Astrocyte of the hippocampus (primary cell): ENCODE measurements at places on chromosomes 5 and 9.
A peak's percentile ranks its signal among the peaks of the same experiment; 100 is the strongest.

- peak; percentile 55 for DNase-seq
These were observed 66.7 kb downstream of the PCDH1 start for GRCh38 chr5:141811287-141812155.

DNA sequence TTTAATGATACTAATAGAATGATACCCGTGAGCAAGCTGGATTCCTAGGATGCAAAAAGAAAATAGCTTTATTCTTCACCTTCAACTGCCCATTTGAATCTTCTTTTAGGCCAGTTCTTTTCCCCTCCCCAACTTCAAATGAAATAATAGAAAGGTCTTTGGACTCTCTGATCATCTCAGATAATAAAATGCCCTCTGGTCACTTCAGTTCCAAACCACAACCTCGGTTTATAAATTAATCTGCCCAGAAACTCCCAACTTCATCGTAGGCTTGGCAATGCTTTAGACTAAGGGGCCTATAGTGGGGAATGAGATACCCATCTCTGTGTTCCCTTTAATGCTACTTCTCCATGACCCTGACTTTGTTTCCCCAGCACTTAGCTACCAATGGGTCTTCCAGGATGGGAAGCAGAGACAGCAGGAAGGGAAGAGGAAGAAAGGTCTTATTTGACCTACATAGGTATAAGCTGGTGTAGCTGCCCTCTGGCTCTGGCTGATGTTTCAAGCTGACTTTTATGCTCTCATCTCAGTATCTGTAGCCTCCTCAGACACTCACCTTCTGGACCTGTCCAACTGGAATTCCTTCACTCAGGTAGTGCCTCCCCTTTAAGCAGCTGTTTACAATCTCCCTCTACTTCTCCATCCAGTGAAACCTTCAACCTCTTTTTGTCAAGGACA, 47.2 kb upstream of the RAD23B start:
- no peak for DNase-seq

DNA sequence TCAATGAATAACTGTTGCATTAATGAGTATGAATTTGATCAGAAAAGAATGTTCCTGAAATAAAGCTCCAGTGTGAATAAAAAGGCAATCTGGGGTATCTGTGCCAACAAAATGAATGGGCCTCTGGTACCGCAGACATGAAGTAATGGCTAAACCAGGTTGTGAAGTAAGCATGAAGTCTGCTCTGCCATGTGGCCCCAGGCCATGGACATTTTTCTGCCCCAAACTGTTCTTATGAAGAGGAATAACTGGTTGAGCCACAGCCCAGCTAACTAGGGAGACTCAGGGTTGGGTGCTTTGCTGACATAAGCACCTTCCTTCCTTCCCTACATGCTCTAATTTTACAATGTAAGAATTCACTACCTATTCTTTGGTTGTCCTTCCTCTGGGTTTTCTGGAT, 147.4 kb upstream of the LRRTM2 start:
- DNase-seq: peak; percentile 40

- DNase-seq: no peak
These were observed 124.1 kb upstream of the ACO1 start for GRCh38 chr9:32260151-32260862.

- peak; percentile 81 for DNase-seq
These were observed 96.7 kb downstream of the EDIL3 start for GRCh38 chr5:84287951-84288350.

- no peak for DNase-seq
These were observed 24.4 kb downstream of the LMNB1 start for GRCh38 chr5:126801174-126801991.

- no peak for DNase-seq
These were observed 10.5 kb downstream of the GLRX start for GRCh38 chr5:95812074-95812471.

- DNase-seq: peak; percentile 80
These were observed 25.8 kb upstream of the HSD17B3 start for GRCh38 chr9:96327694-96328352.

- peak; percentile 72 for DNase-seq
These were observed 714 bp downstream of the UBE2D2 start for GRCh38 chr5:139561655-139562451.

DNA sequence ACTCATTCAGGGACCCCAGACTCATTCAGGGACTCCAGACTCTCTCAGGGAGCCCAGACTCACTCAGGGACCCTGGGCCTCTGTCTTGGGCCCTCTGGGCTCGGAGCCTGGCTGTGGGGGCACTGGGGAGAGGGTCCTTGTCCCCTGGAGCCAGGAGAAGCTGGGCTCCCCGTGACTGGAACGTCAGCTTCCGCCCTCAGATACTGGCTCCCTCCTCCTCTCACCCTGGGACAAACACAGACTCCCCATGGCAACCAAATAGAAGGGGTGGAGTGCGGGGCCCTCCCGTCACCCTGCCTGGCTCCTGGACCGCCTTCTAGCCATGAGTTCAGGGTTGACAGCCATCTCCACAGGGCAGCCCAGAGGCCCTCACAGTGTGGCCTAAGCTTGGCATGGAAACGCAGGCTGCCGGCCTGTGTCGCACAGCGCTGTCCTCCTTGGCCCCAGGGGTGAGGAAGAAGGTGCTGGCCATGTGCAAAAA, 27.6 kb downstream of the ZDHHC11B start:
- DNase-seq: no peak

GRCh38 chr5:61401726-61402125, 69.7 kb downstream of the ZSWIM6 start:
- DNase-seq: peak; percentile 57

GRCh38 chr9:116697362-116697761, 10.3 kb downstream of the TRIM32 start:
- peak; percentile 37 for DNase-seq

DNA sequence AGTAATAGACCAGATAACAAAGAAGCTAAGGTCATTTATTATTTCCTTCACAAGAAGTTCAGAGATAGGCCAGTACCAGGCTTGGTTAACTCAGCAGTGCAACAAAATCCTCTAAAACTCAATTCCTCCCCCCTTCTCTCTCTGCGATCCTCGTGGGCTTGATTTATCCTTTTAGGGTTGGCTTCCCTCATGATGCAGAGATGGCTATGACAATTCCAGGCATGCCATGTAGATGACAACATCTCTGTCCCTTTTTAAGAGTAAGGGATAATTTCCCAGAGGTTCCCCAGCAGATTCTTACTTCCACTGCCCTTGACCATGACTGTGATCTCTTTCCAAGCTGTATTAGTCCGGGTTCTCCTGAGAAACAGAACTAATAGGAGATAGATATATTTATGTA, 28.7 kb upstream of the DAP start:
- peak; percentile 34 for DNase-seq

DNA sequence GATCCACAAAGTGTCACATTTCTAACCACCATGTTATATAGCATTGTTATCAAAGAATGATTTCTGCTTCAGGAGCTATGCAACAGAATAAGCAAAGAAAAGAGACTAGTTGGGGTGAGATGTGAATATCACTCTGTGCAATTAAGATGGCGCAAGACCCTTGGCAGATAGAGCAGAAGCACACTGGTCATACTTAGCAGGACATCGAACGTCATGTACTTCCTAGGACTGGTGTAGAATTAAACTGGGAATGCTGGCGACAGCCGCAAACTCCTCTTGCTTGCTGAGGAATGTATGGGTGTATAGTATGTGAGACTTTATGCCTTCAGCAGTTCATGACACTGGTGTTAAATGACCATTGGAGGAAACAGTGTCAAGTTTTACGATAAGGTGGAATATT, 207.0 kb downstream of the LRRC70 start:
- DNase-seq: no peak

DNA sequence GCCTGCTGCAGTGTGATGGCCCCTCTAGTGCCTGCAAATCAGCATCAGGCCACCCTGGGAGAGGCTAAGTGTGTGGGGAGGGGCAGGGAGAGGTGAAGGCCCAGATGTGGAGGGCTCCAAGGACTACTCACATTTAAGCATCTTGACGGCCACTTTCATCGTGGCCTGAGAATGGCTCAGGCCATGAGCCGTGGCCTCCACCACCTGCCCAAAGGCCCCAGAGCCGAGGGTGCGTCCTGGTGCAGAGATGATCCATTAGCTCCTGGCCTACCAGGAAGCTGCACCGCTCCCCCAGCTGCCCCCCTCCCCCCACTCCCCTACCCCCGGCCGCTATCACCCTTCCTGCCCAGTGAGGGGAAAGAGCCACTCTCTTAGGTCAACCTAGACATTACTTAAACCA, 31.0 kb downstream of the PDGFRB start:
- DNase-seq: no peak

DNA sequence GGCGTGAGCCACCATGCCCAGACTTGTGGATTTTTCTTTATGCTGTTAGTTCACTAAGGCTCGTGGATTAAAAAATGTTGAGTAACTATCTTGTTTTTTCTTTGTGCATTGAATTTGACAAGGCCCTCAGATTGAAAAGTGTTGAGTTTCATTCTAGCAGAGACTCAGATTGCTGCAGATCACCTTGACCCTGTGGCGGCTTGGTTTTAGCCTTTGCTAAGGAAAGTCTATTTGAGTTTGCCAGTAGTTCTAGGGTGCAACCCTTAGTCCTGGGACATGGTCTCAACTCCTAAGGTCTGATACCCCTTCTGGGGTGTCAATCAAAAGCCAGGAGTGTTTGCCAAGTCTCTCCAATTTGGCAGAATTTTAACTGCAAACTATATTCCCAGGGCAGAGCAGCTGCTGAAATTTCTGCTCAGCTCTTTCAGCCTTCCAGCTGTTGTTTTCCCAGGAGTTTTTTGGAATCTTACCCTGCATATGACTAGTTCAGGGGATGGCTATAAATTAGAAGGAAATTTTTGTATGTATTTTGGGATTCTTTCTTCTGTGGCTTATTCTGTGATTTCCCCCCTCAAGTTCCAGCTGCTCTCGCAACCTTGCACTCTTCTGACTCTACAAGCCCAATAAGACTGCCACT, 84.3 kb upstream of the HAND1 start:
- no peak for DNase-seq

DNA sequence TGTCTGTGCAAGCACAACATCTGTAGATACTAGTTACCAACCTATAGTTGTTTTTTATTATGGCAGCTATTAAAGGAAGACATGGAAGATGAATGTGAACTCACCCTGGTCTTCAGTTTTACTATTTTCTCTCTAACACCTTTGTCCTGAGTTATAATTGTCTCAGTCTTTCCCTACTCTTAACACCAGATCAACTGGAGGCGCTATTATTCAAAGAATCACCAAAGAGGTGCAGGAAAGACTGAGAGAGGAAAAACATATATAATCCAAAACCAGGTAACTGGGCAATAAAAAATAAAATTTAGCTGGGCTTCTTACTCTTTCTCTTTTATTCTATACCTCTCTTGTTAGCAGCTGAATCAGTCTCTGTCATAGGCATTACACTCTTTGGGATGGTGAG, 134.2 kb upstream of the C6 start:
- no peak for DNase-seq

- DNase-seq: no peak
These were observed 24.7 kb downstream of the UNC13B start for GRCh38 chr9:35186524-35186923.

DNA sequence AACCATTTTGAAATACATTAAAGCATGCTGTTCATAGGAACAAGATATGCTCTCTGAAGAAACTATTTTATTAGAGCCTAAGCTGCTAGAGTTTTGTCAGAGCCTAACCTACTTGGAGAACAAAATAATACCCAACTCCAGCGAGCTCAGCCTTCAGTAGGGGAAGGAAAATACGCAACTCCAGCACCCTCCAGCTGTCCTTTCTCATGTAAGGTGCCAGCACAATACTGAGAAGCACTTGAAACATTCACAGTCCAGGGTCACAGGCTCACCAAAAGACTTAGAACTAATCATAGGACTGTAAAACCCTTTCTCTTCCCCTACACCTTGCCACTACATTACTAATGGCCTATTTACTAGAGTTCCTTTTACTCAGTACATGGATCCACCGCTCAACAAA, 18.9 kb downstream of the DPYSL3 start:
- no peak for DNase-seq

- DNase-seq: no peak
These were observed 350.0 kb upstream of the ST8SIA4 start for GRCh38 chr5:101253096-101253495.

GRCh38 chr5:9466697-9467096, 79.2 kb downstream of the SEMA5A start:
- no peak for DNase-seq

DNA sequence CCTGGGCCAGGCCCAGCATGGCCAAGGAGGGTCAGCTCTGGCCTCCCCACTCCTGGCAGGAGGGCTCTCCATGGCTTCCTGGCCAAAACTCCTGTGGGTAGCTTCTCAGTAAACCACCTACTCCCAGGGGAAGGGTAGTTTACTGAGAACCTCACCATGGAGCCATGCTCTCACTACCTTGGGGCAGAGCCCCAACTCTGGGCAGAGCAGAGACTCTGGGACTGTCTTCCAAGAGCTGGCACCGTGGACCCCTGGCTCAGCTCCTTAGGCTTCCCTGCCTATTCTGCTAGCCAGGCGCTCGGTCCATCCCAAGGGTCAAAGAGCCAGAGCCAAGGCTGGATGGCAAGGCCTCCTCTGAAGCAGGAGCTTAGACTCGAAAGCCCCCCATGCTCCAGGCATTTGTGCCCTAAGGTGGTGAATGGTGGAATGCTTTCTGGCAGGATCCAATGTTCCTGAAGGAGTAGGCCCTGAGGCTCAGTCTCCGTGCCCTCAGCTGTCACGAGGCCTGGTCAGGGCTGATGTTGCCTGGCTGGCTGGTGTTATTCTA, 19.6 kb downstream of the TCF7 start:
- DNase-seq: no peak

- DNase-seq: peak; percentile 4
These were observed 668.4 kb upstream of the CCNG1 start for GRCh38 chr5:162769019-162769418.

DNA sequence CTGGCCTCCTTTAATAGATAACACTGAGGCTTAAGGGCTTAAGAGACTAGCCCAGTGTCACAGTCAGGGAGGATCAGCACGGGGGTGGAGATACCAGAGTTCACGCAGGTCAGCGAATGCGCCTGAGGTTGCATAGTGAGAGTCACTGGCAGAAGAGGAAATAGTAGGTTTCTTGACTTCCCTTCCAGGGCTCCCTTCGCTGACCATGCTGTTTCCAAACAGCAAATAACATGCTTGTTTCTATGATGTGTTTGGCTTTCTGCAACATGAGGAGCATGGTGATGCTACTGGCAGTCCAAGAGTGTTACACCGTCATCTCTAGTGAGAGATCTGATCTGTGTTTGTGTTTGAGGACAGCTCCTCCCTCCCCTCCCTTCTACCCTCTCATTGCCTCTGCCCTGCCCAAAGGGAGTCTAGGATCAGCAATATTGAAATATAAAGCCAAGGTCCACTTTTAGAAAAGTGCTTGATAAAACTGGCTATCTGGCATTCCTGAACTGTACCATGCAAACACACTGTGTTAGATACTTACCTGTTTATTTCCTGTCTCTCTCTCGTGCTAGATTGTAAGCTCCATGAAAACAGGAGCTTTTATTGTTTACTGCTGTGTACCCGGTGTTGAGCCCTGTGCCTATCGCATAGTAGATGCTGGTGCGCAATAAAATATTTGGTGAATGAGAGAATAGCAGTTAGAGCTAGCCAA, 12.3 kb downstream of the TLE4 start:
- no peak for DNase-seq

GRCh38 chr9:84670138-84671041, 861 bp downstream of the NTRK2 start:
- DNase-seq: peak; percentile 48

- no peak for DNase-seq
These were observed 233.7 kb downstream of the ADAMTSL1 start for GRCh38 chr9:18707489-18708205.
